Calu3 (cell line): ENCODE measurements at places on chromosomes 13 and 19.

DNA sequence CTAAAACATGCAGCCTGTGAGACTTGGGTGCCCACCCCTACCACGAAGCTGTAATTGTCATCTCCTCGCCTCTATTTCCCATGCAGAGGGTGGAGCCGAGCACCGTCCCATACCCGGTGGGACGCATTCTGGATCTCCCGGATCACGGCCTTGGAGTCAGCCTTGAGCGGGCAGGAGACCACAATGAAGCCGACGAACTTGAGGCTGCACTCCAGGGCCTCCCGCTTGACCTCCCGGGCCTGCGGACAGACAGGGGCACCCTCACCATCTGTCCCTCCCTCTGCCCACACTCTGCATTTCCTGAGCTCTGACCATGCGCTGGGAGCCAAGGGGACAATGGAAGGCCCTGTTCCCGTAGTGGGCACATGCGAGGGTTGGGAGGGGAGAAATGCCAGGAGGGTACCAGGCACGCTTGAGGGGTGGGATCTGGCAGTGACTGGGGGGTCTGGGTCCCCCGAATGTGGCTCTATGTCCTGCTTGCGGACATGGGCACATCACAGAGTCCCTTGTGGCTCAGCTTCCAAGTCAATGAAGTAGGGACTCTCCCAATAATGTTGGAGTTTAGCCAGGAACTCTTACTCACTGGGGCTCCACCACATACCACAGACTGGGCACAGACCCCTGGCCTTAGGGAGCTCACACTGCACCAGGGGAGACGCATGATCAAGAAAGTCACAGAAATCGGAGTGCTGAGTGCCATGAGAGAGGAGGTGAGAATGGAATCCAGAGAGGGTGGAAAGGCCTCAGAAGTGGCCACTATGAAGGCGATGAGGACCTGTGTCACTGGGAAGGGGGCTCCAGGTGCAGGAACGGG, 9.2 kb upstream of the GMIP start:
- H3K4me3 ChIP-seq: no peak overlapping the region
- H3K36me3 ChIP-seq: peaks cover 40% of the 10 kb centered on the region
- H3K27ac ChIP-seq: peak overlapping the region; percentile 47
- DNase-seq: no peak
- no peaks in the 10 kb centered on the region for H3K27me3 ChIP-seq

DNA sequence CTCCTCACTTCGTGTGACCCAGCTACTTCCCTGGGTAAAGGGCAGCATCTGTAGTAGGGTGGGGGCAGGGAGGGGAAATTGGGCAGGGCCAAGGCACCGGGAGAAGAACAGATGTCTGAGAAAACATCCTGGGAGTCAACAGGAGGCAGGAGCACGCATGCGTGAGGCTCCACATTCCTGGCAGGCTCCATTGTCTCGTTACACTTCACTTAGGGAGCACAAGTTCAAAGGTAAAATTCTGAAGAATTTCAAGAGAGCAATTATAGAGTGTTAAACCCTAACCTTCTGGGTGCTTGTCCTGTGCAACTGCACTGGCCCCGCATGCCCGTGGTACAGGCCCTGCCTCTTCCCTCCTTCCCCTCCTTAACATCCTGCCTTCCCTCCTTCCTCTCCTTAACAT, 79.6 kb upstream of the POMP start:
- H3K27ac ChIP-seq: no peak overlapping the region
- no peak for DNase-seq
- H3K27me3 ChIP-seq: no peaks in the 10 kb centered on the region
- H3K4me1 ChIP-seq: peaks cover 12% of the 10 kb centered on the region

DNA sequence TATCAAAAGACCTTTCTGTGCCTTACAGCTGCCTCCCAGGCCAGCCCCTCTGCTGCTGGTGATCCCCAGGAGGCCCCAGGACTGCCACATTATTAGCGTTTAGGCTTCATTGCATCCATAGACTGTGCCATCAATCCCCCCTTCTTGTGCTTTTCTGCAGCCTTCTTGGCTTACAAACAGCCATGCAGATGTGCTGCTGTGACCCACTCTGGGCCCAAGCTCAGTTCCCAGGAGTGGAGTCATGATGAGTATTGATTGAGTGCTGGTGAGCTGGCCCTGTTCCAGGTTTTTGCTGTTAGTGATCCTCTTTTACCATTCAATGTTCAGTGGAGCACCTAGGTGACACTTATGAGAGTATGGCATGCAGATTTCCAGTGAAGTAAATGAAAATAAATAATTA, 59.9 kb upstream of the SLAIN1 start:
- no peaks in the 10 kb centered on the region for H3K4me1 ChIP-seq
- H3K27me3 ChIP-seq: no peaks in the 10 kb centered on the region
- no peak overlapping the region for H3K4me3 ChIP-seq
- H3K36me3 ChIP-seq: no peaks in the 10 kb centered on the region

- H3K36me3 ChIP-seq: no peaks in the 10 kb centered on the region
- H3K4me1 ChIP-seq: no peaks in the 10 kb centered on the region
- no peak for DNase-seq
- H3K4me3 ChIP-seq: no peak overlapping the region
- no peak overlapping the region for H3K27ac ChIP-seq
- no peaks in the 10 kb centered on the region for H3K27me3 ChIP-seq
Measured at GRCh38 chr13:73989244-73989843, 144.9 kb downstream of the KLF12 start.

DNA sequence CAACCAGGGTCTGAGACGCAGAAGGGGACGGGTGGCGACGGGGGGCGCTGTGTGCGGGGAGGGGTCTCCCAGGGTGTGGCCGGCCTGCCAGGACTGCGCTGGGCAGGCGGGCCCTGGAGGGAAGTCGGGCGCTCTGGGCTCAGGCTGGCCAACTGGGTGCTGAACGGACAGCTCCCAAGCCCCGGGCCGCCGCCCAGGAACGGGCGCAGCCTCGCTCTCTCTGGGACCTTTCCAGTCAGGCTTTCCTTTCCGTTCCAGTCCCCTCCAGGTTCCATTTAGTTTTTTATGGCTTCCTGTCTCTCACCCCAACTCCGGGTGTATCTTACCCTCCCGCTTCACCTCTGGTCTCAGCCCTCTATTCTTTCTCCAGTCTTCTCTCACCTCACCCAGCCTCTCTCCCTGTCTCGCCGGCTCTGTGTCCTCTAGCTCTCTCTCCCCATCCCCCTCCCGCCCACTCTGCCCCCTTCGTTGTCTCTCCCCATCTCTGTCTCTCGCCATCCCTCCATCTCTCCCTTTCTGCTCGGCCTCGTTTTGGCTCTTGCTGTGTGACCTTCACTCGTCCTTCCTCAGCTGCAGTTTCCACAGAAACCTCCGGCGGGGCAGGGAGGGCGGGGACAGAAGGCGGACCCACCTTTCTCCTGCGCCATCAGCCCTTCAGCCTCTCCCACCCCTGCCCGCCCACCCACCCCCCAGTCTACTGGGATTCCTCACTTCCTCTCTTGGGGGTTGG, 3.3 kb upstream of the ATP1A3 start:
- no peak overlapping the region for H3K27ac ChIP-seq
- peak; percentile 77 for DNase-seq
- H3K4me3 ChIP-seq: no peak overlapping the region
- peaks cover 8% of the 10 kb centered on the region for H3K36me3 ChIP-seq
- peaks cover 77% of the 10 kb centered on the region for H3K27me3 ChIP-seq

- H3K4me1 ChIP-seq: peaks cover 10% of the 10 kb centered on the region
- H3K4me3 ChIP-seq: no peak overlapping the region
- H3K27me3 ChIP-seq: no peaks in the 10 kb centered on the region
- no peak for DNase-seq
- H3K36me3 ChIP-seq: no peaks in the 10 kb centered on the region
- no peak overlapping the region for H3K27ac ChIP-seq
Measured at GRCh38 chr13:20446900-20447299, 78.8 kb downstream of the CRYL1 start.

- H3K36me3 ChIP-seq: no peaks in the 10 kb centered on the region
- no peak for DNase-seq
- no peak overlapping the region for H3K27ac ChIP-seq
- H3K4me3 ChIP-seq: no peak overlapping the region
Measured at GRCh38 chr13:38998739-38999138, 8.1 kb upstream of the STOML3 start.

DNA sequence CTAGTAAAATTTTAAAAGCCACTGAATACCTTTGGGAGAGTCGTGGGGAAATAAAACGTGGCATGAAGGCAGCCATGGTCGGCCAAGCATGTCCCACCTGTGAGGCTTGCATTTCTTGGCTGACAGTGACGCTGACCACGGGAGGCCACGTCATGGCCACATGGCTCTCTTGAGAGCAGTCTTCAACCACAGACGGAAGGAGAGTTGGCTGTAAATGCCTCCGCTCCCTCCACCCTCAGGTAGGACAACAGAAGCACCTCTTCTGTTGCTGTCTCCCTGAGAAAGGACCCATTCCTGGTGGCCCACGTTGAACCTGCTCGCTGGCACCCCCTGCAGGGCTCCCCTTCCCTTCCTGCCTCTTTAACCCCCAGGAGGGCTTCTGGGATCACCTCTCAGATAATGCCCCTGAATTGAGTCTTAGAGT, 10.6 kb upstream of the LRRC25 start:
- peaks cover 6% of the 10 kb centered on the region for H3K4me1 ChIP-seq
- no peak overlapping the region for H3K27ac ChIP-seq
- peak; percentile 52 for DNase-seq
- H3K27me3 ChIP-seq: no peaks in the 10 kb centered on the region

- H3K4me1 ChIP-seq: peaks cover 17% of the 10 kb centered on the region
- no peak overlapping the region for H3K4me3 ChIP-seq
- H3K27me3 ChIP-seq: no peaks in the 10 kb centered on the region
- DNase-seq: no peak
Measured at GRCh38 chr13:32423592-32423991, 4.3 kb downstream of the N4BP2L1 start.

DNA sequence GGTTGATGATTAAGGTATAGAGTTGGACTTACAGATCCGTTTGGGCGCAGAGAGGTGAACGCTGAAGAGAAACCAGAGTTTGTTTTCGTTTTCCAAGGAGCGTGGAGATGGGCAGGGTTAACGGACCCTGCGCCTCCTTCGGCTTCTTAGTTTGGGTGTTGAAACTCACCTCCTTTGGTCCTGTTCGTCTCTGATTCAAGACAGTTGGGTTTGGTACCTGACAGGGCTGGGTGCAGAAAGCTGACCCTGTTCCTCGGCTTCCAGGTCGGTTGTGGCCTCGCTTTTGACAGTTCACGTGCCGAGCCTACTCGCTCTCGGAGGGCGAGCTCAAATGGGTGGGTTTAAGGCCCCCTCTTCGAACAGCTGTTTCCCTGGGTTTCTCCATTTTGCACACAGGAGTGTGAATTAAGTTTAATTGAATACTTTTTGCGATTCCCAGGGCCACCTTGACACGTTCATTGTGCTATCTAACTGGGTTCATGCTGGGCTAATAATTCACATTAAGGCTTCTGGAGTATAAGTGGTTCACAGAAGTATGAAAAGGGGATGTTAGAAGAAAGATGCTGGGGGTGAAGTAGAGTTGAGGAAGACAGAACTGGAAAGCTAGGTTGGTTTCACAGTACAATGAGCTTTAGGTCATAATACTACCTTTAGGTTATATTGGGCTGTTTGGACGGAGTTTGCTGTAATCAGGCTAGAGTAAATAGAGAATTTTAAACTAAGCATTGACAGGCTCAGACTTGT, 638 bp downstream of the USPL1 start:
- no peak overlapping the region for H3K4me3 ChIP-seq
- DNase-seq: peak; percentile 3
- H3K4me1 ChIP-seq: peaks cover 7% of the 10 kb centered on the region
- no peaks in the 10 kb centered on the region for H3K27me3 ChIP-seq
- peaks cover 12% of the 10 kb centered on the region for H3K36me3 ChIP-seq

DNA sequence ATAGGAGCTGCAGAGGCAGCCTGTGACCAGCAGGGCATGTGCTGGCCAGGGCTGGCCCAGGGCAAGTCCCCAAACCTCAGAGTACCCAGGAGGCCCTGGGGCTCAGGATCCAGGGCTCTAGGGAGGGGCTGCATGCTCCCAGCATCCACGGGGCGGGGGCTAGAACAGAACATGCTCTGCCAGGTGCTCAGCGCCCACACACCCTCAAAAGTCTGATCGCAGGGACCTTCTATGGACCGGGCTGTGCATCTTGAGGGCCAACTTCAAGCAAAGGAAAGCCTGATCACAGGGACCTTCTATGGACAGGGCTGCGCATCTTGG, 33.5 kb downstream of the ELL start:
- H3K4me1 ChIP-seq: peaks cover 8% of the 10 kb centered on the region
- H3K4me3 ChIP-seq: no peak overlapping the region
- H3K27ac ChIP-seq: no peak overlapping the region
- H3K27me3 ChIP-seq: no peaks in the 10 kb centered on the region
- peaks cover 5% of the 10 kb centered on the region for H3K36me3 ChIP-seq
- DNase-seq: peak; percentile 14

GRCh38 chr13:64900039-64900438, 2330.1 kb downstream of the PCDH9 start:
- H3K27ac ChIP-seq: no peak overlapping the region
- no peaks in the 10 kb centered on the region for H3K36me3 ChIP-seq
- no peak for DNase-seq
- no peak overlapping the region for H3K4me3 ChIP-seq
- H3K4me1 ChIP-seq: no peaks in the 10 kb centered on the region

- no peaks in the 10 kb centered on the region for H3K27me3 ChIP-seq
- no peaks in the 10 kb centered on the region for H3K36me3 ChIP-seq
- peak; percentile 21 for DNase-seq
Measured at GRCh38 chr13:30870049-30870884, 35.8 kb upstream of the MEDAG start.

DNA sequence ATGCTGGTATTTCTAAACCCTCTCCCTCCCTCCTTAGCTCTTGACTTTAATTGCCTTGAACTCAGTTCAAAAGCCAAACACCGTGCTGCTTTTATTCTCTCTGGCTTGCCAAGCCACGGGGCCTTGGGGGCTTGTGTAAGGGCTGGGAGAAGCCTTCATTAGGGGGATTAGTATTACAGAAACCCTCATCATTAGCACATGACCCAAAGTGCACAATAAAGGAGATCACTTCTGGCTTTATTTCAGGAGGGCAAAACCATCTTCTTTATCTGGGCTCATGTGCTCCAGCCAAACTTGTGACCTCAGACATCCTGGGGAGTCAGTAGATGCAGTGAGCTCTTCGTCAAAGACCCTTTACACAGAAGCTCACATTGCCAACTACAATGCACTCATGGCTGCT, at the start of gene DCT:
TSS of gene DCT (minus strand) at position 67 of the 400 bp plus-strand sequence. CDS start 427 bp downstream, outside the sequence.
- H3K27ac ChIP-seq: no peak within 1 kb of the TSS
- no peaks in the 10 kb centered on the region for H3K4me1 ChIP-seq
- no peak for DNase-seq
- H3K4me3 ChIP-seq: no peak within 1 kb of the TSS
- H3K27me3 ChIP-seq: no peaks in the 10 kb centered on the region

DNA sequence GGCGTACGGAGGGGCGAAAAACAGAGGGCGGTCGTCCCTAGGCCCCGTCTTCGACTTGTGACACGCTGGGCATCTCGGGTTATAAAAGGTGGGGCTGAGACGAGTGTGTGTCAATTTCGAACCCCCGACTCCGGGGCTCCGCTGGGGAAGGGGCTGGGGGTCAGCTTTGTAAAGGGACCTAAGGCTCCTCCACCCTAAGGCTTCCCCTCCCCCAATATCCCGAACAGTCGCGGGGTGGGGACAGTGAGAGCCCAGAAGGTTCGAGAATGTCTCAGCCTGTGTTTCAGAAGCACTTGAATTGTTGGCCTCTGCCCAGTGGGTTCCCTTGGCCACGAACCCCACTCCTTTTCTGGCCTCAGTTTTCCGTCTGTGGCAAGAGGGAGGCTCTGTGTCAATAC, 450 bp downstream of the SELENOW start:
- H3K4me1 ChIP-seq: peaks cover 47% of the 10 kb centered on the region
- H3K36me3 ChIP-seq: peaks cover 71% of the 10 kb centered on the region
- no peaks in the 10 kb centered on the region for H3K27me3 ChIP-seq
- H3K4me3 ChIP-seq: peak overlapping the region; percentile 99
